ENCODE measurements at places on chromosomes 11 and 22.

- DNase-seq, result no peak
These were observed 22.8 kb downstream of the OTUB1 start for GRCh38 chr11:64008914-64009633.

DNA sequence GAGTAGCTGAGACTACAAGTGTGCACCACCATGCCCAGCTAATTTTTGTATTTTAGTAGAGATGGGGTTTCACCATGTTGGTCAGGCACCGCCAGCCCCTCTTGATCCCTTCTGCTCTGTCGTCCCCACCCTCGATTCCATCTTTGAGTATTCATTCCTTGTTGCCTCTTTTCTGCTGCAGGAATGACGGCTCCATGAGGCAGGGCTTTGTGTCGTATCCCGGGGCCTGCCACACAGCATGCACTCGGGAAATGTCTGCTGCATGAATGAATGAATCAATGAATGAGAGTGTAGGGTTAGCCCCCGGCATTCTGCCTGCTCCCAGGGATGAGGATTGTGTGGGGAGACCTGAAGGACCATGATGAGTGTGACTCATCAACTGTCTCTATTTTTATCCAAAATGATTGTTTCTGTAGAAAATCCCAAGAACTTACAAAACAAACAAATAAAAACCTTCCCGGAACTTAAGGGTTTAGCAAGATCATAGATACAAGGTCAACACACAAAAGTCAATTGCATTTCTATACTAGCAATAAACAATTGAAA, 54.6 kb upstream of the SLC22A12 start:
- no peak for DNase-seq

DNA sequence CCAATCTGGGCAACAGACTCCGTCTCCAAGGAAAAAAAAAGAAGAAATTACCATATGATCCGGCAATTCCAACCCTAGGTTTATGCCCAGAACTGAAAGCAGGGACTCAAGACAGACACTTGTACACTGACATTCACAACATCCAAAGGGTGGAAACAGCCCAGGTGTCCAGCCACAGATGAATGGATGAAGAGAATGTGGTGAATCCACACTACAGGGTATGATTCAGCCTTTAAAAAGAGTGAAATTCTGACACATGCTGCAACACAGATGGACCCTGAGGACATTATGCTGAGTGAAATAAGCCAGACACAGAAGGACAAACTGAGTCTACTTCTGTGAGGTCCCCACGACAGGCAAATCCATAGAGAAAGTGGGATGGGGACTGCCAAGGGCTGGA, 43.9 kb downstream of the SGSM3 start:
- DNase-seq, result no peak

- peak; percentile 64 for DNase-seq
These were observed 2.8 kb upstream of the TMPRSS13 start for GRCh38 chr11:117931971-117932370.

DNA sequence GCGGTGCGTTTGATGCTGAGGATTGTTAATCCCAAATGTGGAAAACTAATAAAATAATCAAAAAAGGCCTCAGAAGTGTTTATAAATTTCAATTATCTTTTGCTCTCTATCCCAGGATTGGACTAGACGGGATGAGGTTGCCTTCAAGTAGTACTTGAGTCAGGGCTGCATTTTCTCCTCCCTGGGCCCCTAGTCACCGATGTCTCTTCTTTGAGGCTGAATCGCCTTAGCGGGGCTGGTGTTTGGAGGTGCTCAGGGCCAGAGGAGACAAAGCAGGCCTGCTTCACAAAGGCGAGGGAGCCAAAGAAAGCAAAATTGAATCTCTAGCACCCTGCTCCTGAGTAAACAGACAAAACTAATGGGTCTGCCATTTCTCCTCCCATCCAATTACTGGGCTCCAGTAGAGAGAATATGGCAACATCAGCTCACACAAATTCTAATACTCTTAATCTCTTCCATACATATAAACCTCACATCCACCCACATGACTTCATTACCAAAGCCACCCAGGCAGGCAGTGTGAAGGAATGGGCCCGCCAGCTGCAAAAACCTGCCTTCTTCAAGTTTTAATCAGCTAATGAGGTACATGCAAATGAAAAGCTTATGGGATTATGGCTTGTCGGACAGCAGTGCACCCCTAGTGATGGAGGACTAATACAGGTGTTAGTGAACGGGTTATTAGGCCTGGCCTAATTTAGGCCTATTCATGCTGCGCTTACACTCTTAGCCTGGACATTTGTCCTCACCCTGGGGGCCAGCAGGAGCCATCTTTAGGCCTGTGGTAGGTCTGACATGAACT, 52.7 kb upstream of the HTATIP2 start:
- DNase-seq, result no peak

DNA sequence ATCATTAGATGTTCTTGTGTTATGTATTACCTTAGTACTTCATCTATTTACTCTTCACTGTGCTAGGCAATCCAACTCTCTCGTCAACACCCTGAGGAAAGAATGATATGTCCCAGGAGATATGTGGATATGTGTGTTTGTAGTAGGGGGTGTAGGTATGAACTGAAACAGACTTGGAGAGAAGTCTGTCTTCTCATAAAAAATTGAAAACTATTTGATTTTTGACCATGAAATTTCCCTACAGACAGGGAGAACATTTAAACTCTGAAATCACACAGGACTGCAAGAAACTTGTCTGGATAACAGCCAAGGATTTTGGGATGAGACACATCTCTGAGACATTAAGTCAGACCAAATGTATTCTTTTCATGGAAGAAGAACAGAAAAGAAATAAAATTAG, 967.0 kb upstream of the FAT3 start:
- no peak for DNase-seq

GRCh38 chr11:90476442-90477007, 253.7 kb upstream of the CHORDC1 start:
- peak; percentile 6 for DNase-seq

DNA sequence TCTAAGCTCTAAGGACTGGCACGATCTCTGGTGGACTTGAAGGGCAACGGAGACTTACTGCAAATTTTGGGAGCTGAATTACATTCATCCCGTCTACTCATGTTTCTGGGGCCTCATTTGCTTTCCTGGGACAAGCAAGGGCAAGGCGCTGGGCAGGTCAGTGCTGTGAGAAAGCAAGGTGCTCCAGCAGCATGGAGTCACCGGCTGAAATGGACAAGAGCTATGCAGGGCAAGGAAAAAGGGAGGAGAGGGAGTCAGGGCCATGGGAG, 25.6 kb downstream of the FLI1 start:
- DNase-seq, result no peak

GRCh38 chr11:848380-848931, 5.8 kb downstream of the TSPAN4 start:
- DNase-seq, result peak; percentile 61

Measured in stimulated activated CD4-positive, alpha-beta T cell treated with anti-CD3 and anti-CD28 coated beads, Interleukin-4, amount 100 ng/mL, for 48 hours (primary cell).